Erythroblast (primary cell): ENCODE measurements at places on chromosomes 7 and 10.

DNA sequence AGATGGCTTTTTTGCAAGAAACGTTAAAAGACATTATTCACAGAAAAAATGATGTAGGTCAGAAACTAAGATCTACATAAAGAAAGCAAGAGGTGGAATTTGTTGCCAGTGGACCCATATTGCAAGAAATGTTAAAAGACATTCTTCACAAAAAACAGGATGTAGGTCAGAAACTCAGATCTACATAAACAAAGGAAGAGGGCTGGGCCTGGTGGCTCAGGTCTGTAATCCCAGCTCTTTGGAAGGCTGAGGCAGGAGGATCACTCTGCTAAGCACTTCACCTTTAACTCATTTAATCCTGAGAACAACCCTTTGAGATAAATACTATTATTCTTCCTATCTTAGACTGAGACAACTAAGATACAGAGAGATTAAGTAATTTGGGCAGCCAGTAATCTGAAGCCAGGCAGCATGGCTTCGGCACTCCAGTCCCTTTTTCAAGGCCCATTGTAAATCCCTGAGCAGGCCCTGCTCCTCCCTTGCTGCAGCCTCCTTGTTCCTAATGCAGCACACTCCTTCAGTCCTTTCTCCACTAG lies 11.6 kb downstream of the ZFAND4 start:
- no peak for DNase-seq

GRCh38 chr10:133109711-133110110 lies 22.0 kb downstream of the ADGRA1 start:
- DNase-seq, result no peak

DNA sequence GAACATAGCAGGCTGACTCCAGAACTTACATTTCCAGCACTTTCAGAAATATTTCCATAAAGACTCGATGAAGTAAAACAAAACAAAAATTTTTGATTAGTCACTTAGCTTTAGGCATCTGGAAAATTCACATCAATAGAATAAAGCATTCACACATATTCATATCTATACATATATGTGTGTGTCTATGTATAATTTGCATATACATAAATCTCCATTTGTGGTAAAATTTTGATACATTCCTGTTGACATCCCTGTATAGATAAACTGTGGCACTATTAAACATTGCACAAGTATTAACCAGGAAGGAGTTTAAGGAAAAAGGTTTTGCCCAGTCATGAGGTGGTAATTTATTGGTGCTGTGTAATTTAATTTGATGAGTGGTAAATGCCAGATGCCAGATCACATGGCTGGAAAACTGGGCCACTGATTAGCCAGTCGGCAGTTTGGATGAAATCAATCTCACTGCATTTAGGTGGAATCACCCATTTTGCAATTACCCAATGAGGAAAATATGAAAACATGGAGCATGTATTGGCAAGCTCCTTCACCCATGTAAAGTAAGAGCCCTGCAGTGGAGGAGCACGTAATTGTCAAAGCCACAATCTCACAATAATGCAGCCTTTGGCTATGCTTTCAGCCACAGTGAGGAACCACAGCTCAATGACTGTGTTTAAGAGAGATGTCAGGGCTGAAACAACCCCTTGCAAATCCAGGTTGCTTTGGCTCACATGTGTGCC lies 294.6 kb downstream of the RNLS start:
- no peak for DNase-seq

GRCh38 chr7:127390817-127391590 lies 1.5 kb downstream of the ZNF800 start:
- DNase-seq, result no peak

DNA sequence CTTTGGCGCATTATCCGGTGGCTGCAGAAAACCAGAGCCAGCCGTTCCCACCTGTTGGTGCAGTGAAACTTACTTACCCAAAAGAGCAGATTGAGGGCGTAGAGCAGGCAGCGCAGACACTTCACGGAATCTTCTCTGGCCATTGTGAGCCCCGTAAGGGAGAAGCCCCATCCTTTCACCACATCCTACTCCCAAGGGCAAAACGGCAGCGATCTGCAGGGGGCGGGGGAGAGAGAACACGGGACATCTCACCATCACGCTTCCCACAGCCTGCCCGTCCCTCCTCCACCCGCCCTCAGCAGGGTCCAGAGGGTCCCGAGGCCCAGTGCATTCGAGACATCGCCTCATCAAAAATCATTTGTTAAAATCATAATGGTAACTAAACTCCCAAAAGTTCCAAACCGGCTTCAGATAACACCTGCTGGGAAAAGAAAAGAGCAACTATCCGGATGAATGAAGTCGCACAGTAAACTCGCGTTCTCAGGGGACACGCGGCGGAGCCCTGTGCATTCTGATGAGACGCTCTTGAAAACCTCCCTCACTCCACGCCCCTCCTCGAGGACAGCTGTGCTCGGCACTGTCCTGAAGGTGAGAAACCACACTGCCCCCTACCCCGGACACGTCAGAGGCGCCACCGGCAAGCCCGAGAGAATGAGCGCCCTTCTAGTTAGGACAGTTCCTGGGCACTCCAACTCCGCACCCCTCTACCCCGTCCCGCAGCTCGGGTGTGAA lies 1.2 kb downstream of the TSPAN12 start:
- DNase-seq, result peak; percentile 19

- DNase-seq, result no peak
These were observed at the start of gene ADAM12 for GRCh38 chr10:126387931-126388911. TSS of gene ADAM12 (minus strand) at chr10:126388477. CDS start at chr10:126388145, 332 bp downstream.

DNA sequence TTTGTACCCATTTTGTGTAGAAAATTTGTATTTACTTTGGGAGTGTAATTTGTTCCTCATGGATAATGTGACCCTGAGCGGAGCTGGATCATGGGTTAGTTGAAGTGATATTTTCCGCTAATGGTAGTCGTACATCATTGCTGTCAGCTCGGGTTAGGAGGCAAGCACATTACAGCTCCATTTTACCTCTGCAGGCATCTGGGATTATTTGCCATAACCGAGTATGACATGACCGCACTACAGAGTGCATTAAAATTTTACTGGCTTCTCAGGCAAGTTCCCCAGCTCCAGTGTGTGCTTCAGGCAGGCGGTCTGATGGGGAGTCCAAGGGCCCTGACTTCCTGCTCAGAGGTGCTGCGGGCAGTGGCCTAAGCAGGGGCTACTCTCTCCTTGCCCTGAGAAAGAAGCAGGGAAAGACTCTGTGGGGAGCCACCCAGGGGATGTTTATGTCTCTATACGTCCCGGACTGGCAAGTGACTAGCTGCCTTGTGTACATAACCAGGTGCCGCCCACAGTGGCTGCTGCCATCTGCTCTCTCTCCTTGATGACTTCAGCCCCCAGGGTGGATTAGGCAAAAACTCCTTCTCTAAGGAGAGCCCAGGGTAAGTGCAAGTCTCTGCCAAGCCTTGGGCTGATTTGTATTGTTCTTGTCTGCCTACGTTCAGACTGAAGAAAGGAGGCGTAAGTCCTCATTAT lies 685.3 kb upstream of the GALNT17 start:
- DNase-seq, result no peak

GRCh38 chr7:131105799-131106680 lies 221.6 kb upstream of the MKLN1 start:
- DNase-seq, result peak; percentile 84

DNA sequence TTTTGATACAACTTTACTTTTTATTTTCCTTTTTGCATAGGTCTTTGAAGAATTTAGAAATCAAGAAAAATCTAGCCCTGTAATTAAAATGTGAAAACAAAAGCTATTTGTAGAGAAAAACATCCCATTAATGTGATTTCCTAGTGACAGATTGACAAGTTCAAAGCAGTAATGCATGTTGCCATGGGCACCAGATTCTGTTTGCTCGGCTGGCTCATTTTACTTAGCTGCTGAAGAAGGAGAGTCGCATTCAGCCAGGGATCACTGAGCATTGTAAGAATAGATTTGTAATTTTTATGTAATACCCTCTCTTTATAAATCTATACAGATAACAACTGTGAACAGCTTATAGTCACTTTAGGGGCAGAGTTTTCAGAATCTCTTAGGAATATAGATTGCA lies 28.5 kb downstream of the DNAJB9 start:
- DNase-seq, result no peak

- no peak for DNase-seq
These were observed 20.7 kb downstream of the MET start for GRCh38 chr7:116692401-116693308.

GRCh38 chr7:20894806-20895205 lies 108.1 kb upstream of the SP8 start:
- no peak for DNase-seq

DNA sequence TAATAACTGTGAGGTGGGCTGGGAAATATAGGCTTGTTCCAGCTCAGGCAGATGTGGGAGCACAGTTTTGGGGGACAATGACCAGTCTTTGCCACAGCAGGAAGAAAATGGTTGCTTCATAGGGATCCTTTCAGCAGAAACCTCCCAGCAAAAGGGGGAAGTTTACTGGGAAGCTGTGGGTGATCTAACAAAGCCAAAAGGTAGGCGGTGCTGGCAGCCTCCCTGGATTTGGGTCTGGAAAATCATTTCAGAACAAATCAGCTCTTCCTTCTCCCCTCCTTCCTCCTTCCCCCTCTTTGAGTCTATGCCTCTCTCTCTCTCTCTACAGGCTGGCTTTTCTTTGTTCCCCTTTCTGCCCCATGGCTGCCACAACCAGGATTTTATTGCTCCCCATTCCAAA lies 16.2 kb downstream of the RPS24 start:
- DNase-seq, result no peak

DNA sequence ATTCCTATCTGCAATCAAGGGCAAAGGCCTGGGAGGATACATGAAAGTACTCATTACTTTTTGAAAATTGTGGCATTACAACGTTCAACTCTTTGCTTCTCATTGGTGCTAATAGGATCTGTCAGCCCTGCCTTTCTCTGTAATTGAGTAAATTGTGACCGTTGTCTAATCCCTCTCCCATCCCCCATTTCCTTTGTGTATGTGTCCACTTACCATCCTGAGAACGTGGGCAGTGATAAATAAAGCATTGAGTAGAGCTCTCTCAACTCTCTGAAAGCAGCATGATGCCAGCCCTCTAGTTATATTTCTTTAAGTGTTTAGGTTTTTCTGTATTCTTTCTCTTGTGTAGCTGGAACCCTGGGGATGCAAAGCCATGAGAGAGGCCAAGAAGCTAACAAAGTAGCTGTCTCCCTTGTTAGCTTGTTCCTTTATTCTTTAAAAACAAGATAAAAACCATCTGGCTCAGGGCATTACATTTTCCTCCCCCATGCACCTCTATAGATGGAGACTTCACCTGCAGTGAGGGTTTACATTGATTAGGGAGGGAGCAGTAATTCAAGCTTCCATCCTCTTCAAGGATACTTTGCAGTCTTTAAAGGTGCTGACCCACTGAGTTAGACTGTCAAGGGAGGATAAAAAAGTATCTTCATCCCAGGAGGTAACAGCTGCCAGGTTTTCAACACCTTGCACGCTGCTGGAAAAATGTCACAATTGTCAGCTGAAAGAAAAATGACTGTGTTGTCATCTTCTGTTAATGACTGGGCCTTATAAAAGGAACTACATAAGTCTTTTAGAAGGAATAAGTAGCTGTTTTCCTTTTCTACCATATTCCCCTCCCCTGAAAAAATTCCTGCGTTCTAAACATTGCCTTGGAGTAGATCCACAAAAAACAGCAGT lies 112.3 kb downstream of the BTRC start:
- DNase-seq, result no peak

DNA sequence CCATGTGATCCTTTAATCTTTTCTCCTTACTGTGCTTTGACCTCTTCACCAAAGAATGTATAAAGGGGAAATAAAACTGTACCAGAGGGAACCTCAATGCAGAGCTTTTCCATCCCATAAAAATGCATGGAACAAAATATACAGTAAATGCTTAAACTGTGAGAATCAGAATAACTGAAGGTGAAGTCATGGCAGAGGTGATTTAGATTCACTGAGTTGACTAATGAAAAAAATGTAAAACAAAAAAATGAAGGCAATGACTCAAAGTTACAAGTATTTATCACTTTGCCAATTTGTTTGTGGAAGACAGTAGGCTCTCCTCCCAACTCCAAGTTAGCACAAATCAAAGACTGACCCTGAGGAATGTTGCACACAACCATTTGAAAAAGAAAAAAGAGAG lies 1331.6 kb upstream of the SORCS1 start:
- DNase-seq, result no peak

GRCh38 chr10:128626397-128627000 lies 500.3 kb upstream of the MKI67 start:
- DNase-seq, result no peak

- no peak for DNase-seq
These were observed 51.9 kb downstream of the DOCK1 start for GRCh38 chr10:126957111-126957510.

- no peak for DNase-seq
These were observed 323.7 kb downstream of the RPS24 start for GRCh38 chr10:78357141-78358063.

- DNase-seq, result no peak
These were observed 785 bp downstream of the WDR86 start for GRCh38 chr7:151408839-151409666.

- DNase-seq, result peak; percentile 37
These were observed 228.9 kb upstream of the TCF7L2 start for GRCh38 chr10:112721080-112721698.

GRCh38 chr7:1330801-1331425 lies 98.2 kb downstream of the UNCX start:
- no peak for DNase-seq

- no peak for DNase-seq
These were observed 245.0 kb downstream of the FOXP2 start for GRCh38 chr7:114659409-114660125.

DNA sequence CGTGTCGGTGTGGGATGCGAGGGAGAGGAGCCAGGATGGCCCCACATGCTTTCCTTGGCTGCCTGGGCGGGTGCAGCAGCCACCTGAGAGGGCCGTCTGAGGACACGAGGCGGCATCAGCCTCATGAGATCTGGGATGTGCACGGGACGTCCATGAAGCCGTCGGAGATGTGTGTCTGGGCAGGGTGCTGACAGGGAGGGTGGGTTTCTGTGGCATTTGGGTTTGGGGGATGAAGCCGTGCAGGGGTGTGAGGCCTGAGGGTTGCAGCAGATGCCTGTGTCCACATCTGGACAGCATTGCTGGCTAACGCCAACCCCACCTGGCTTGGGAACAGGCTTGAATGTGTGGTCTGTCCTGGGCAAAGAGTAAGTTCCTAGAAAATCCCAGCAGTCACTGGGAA lies 179.5 kb downstream of the DNAJB6 start:
- no peak for DNase-seq

DNA sequence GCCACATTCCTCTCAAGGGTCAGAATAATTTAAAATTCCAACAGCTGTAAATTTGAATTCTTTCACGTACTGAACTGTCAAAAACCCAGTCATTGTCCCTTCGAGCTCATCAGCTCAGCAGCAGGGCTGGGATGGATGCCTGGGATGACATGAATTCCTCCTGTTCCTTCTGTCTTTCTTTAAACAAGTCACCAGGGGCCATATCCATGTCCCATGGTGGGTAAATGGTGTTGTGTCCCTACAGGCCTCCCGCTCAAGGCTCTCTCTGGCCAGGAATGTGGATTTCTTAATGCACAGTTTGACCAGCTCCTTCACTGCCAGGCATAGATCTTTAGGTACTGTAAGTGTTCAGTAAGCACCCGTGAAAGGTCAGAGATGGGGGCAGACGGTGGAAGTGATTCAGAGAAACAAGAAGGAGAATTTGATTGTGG lies 13.8 kb upstream of the TECPR1 start:
- no peak for DNase-seq

GRCh38 chr7:144641389-144642044 lies 194.3 kb downstream of the TPK1 start:
- no peak for DNase-seq
